ENCODE measurements at places on chromosomes 5 and 9.

DNA sequence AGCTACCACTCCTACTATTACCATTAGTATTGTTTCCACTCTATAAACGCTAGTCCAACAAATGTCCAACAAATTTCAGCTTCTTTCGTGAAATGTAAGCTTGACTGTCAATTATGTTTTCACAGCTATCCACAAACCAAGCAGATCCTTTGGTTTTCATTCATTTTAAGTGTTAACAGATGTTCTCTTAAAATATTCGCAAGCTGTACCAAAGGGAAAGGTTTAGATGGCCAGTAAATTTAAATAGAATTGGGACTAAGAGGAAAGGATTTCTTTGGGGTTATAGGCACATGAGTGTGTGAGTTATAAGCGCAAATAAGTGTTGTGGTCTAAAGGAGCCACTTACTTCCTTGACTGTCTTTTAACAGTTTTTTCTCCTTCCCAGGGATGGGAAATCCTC lies 136.8 kb upstream of the ADRA1B start:
- no peaks in the 10 kb centered on the region for H3K4me1 ChIP-seq
- DNase-seq: no peak
- H3K27ac ChIP-seq: no peak overlapping the region

GRCh38 chr5:44266882-44267576 lies 122.2 kb downstream of the FGF10 start:
- no peak overlapping the region for H3K27ac ChIP-seq
- no peaks in the 10 kb centered on the region for H3K27me3 ChIP-seq
- DNase-seq: no peak
- no peak overlapping the region for H3K4me3 ChIP-seq
- H3K4me1 ChIP-seq: no peaks in the 10 kb centered on the region

GRCh38 chr5:172710676-172711075 lies 60.3 kb downstream of the DUSP1 start:
- peaks cover 31% of the 10 kb centered on the region for H3K4me1 ChIP-seq
- no peaks in the 10 kb centered on the region for H3K27me3 ChIP-seq
- H3K27ac ChIP-seq: no peak overlapping the region

DNA sequence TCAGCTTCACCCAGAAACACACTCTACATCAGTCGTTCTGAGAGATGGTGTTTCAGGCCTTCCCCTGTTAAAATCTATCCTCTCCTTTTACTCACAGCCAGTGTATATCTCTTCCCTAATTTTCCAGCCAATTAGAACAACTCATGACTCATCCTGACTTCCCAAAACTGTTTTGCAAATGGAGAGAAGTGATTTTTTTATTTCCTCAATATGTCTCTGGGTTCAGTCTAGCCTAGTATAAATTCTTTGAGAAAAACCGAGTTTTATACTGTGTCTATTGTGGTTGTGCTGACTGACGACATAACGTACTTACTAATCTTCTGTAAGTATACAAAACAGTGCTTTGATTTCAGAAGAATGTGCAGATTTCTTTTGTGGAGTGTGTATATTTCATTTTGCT lies 28.4 kb upstream of the CAST start:
- no peak for DNase-seq
- no peak overlapping the region for H3K27ac ChIP-seq
- no peaks in the 10 kb centered on the region for H3K4me1 ChIP-seq
- no peak overlapping the region for H3K4me3 ChIP-seq
- no peaks in the 10 kb centered on the region for H3K27me3 ChIP-seq

DNA sequence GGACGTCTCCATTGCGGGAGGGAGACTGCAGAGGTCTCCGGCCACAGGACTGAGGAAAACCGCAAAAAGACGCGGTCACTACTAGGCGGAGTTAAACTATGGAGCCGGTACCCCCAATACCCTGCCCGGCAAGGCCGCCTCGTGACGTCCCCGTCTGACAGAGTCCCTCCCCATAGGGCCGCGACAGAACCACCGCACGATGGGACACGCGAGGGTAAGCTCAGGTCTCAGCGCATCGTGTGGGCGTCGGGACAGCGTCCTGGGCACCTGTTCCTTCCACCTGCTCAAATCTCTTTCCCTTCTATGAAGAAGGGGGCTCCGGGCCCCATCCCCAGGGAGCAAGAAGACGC lies 35.2 kb upstream of the GLDC start:
- peak overlapping the region; percentile 100 for H3K4me3 ChIP-seq
- H3K27ac ChIP-seq: peak overlapping the region; percentile 100
- H3K27me3 ChIP-seq: no peaks in the 10 kb centered on the region
- no peaks in the 10 kb centered on the region for H3K36me3 ChIP-seq
- DNase-seq: no peak

- no peak overlapping the region for H3K27ac ChIP-seq
- no peak overlapping the region for H3K4me3 ChIP-seq
- H3K36me3 ChIP-seq: no peaks in the 10 kb centered on the region
- no peaks in the 10 kb centered on the region for H3K27me3 ChIP-seq
- DNase-seq: peak; percentile 67
- H3K4me1 ChIP-seq: peaks cover 3% of the 10 kb centered on the region
These were observed 363.4 kb upstream of the SLC30A5 start for GRCh38 chr5:68730220-68730978.

- no peak overlapping the region for H3K4me3 ChIP-seq
- no peaks in the 10 kb centered on the region for H3K27me3 ChIP-seq
- H3K27ac ChIP-seq: no peak overlapping the region
- H3K4me1 ChIP-seq: no peaks in the 10 kb centered on the region
These were observed 227.3 kb downstream of the MCTP1 start for GRCh38 chr5:95057615-95058014.

- H3K4me3 ChIP-seq: no peak overlapping the region
- H3K27ac ChIP-seq: no peak overlapping the region
- no peaks in the 10 kb centered on the region for H3K4me1 ChIP-seq
- no peaks in the 10 kb centered on the region for H3K36me3 ChIP-seq
These were observed 140.3 kb upstream of the CHD1 start for GRCh38 chr5:99068944-99069650.

DNA sequence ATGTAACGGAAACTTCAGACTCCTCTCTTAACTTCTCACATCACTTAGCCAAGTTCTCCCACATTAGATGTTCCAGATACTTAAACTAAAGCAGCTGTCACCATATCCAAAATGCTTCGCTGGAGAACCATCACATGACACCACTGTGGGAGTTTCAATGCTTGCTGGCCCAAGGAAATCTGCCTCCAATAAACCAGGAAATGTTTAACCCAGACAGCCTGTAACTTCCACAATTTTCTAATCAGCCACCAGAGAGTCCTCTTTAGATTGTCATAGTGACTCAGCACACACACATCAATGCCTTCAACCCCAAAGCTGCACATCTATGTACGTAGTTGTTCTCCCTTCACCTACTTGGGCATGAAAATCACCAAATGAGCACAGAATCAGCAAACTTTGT lies 118.7 kb downstream of the LPAR1 start:
- no peak overlapping the region for H3K4me3 ChIP-seq
- H3K27me3 ChIP-seq: no peaks in the 10 kb centered on the region
- H3K36me3 ChIP-seq: no peaks in the 10 kb centered on the region
- H3K27ac ChIP-seq: no peak overlapping the region

- no peak overlapping the region for H3K4me3 ChIP-seq
- no peak for DNase-seq
- no peaks in the 10 kb centered on the region for H3K36me3 ChIP-seq
- no peaks in the 10 kb centered on the region for H3K4me1 ChIP-seq
These were observed 9.2 kb upstream of the HABP4 start for GRCh38 chr9:96440671-96441199.

DNA sequence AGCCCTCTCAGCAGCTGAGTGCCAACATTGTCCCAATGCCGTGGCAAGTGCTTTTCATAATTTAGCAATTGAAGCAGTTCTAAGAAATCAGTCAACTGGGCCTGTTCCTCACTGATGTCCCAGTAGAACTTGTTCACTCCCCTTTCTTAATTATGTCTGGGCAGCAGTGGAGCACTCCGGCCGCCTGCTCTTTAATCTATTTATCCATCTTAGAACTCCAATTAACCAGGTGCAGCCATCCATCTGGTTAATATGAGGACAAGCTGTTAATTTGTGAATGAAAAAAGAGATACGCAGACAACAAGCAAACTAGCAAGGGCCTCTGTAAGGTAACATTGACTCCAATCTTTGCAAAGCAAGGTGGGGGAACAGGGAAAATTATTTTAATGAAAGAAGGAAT lies 39.4 kb downstream of the MAT2B start:
- no peaks in the 10 kb centered on the region for H3K36me3 ChIP-seq
- H3K27ac ChIP-seq: no peak overlapping the region
- no peaks in the 10 kb centered on the region for H3K4me1 ChIP-seq
- H3K27me3 ChIP-seq: no peaks in the 10 kb centered on the region
- DNase-seq: no peak
- H3K4me3 ChIP-seq: no peak overlapping the region

DNA sequence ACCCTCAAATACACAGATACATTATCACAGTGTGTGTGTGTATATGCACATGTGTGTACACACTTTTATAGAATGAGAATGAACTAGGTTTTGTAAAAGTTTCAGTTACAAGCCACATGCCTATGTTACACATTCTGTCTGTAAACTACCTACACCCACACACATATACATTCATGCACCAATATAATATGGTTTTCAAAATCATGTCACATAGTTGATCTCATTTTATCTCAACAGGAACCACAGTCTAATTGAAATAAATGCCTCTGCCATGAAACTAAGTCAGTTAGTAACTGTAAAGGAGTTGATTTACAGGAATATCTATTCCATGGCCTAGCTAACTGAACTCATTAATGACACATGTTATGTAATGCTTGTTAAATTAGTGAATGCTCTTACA lies 646.6 kb downstream of the PDE4D start:
- no peak overlapping the region for H3K27ac ChIP-seq
- H3K27me3 ChIP-seq: no peaks in the 10 kb centered on the region
- no peaks in the 10 kb centered on the region for H3K36me3 ChIP-seq
- no peaks in the 10 kb centered on the region for H3K4me1 ChIP-seq
- H3K4me3 ChIP-seq: no peak overlapping the region

DNA sequence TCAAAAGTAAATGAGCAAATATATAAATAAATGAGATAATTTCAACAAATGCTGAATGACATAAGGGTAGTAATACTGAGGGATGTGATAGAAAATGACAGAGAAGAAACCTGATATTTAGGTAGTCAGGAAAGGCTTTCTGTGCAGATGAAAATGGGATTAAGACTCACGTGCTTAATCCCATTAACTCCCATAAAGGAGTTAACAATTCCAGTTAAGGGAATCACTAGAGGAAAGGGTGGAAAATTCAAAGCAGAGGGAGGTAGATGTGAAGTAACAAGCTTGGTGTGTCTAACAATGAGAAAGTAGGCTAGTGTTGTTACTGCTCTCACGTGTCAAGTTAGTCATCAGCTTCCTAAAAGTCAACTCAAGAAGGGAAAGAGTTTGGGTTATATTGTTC lies 90.5 kb upstream of the TRIM32 start:
- H3K27me3 ChIP-seq: no peaks in the 10 kb centered on the region
- no peaks in the 10 kb centered on the region for H3K4me1 ChIP-seq
- no peak overlapping the region for H3K27ac ChIP-seq
- no peak overlapping the region for H3K4me3 ChIP-seq
- DNase-seq: no peak

DNA sequence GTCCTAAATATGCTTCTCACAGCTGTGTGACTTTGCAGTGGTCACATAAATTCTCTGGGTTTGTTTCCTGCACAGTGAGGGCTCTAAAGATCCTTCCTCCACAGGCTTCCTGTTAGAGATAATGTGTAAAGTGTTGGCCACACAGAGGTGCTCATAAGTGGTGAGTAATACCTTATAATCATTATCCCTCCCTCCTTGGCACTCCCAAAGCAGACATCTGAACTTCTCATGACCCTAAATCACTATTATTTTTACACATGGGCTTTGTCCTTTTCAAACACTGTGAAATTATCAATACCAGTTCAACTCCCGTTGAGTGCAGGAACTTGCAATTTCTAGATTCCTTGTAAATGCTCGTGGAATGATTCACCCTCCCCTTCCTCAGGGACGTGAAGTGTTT lies 100.2 kb downstream of the BRINP1 start:
- H3K36me3 ChIP-seq: no peaks in the 10 kb centered on the region
- DNase-seq: no peak
- no peak overlapping the region for H3K4me3 ChIP-seq
- no peaks in the 10 kb centered on the region for H3K27me3 ChIP-seq

DNA sequence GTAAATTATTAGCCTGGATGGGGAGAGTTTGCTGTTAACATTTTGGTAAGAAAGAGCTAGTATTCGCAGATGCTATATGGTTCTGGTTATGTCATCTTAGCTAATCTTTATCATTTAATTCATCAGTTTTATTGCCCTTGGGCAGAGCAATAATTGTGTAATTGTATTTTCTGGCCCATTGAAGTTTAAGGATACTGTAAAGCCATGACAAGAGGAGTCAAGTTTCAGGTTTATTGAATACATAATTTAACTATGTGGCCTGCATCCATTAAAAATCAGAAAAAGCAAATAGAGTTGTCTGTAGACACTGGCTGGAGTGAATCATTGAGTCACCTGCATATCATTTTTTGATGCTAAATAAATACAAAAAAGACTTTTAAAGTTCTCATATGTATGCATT lies 255.8 kb downstream of the PRELID2 start:
- no peak overlapping the region for H3K4me3 ChIP-seq
- no peak for DNase-seq
- H3K36me3 ChIP-seq: no peaks in the 10 kb centered on the region
- no peak overlapping the region for H3K27ac ChIP-seq

GRCh38 chr5:14741131-14741530 lies 76.6 kb downstream of the OTULIN start:
- H3K36me3 ChIP-seq: peaks cover 32% of the 10 kb centered on the region
- DNase-seq: no peak
- H3K4me3 ChIP-seq: no peak overlapping the region
- H3K4me1 ChIP-seq: peaks cover 9% of the 10 kb centered on the region
- H3K27me3 ChIP-seq: no peaks in the 10 kb centered on the region

- H3K27me3 ChIP-seq: no peaks in the 10 kb centered on the region
- H3K27ac ChIP-seq: no peak overlapping the region
- H3K4me1 ChIP-seq: no peaks in the 10 kb centered on the region
These were observed 174.0 kb downstream of the RAPGEF6 start for GRCh38 chr5:131460867-131461572.

DNA sequence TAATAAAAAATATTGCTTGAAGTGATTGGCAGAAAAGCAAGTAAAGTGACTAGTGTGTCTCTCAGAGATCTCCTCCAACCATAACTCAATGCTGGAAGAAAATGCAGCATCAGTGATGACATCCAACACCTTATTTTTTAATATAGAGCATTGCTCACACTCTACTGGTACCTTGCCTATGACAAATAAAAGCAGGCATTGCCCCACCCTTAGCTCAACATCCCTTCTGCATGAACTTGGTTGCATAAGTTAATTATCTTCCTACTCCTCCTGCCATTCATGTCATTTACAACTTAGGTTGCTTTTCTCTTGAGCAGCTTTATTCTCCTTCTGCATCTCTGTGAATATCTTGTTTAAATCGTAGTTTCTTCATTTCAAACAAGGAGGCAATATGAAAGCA lies 41.2 kb downstream of the FEM1C start:
- H3K27ac ChIP-seq: no peak overlapping the region
- H3K27me3 ChIP-seq: no peaks in the 10 kb centered on the region
- no peaks in the 10 kb centered on the region for H3K36me3 ChIP-seq
- H3K4me1 ChIP-seq: no peaks in the 10 kb centered on the region
- DNase-seq: no peak
- no peak overlapping the region for H3K4me3 ChIP-seq

GRCh38 chr5:82151204-82151603 lies 127.0 kb downstream of the RPS23 start:
- no peak overlapping the region for H3K4me3 ChIP-seq
- H3K36me3 ChIP-seq: no peaks in the 10 kb centered on the region
- DNase-seq: no peak

- no peak overlapping the region for H3K27ac ChIP-seq
- H3K27me3 ChIP-seq: no peaks in the 10 kb centered on the region
- no peak for DNase-seq
- no peak overlapping the region for H3K4me3 ChIP-seq
- no peaks in the 10 kb centered on the region for H3K36me3 ChIP-seq
- peaks cover 7% of the 10 kb centered on the region for H3K4me1 ChIP-seq
These were observed 12.7 kb downstream of the CSF2 start for GRCh38 chr5:132086277-132086794.
